Skin of body (tissue), 3 donors: ENCODE measurements at places on chromosomes 4 and X.
A peak's percentile ranks its signal among the peaks of the same experiment; 100 is the strongest.

GRCh38 chrX:40007756-40008705 is 89.7 kb downstream of the BCOR start:
- DNase-seq: peak; percentile 36

DNA sequence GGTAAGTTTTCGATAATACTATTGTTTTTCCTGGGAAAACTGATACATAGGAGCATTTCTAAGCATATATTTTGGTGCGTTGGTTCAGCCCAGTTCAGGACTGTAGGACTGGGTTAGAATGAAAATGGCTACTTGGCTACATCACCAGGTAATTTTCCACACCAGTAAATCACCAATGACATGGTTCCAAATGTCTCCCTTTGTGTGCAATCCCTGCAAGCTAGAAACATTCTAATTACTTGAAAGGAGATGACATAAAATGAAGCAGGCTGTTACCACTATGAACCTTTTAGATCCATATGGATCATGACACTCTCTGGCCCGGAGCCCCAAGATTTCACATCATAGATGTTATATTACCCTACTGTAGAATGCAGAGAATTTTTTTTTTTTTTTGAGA is 577.4 kb upstream of the FTHL17 start:
- no peak for DNase-seq

DNA sequence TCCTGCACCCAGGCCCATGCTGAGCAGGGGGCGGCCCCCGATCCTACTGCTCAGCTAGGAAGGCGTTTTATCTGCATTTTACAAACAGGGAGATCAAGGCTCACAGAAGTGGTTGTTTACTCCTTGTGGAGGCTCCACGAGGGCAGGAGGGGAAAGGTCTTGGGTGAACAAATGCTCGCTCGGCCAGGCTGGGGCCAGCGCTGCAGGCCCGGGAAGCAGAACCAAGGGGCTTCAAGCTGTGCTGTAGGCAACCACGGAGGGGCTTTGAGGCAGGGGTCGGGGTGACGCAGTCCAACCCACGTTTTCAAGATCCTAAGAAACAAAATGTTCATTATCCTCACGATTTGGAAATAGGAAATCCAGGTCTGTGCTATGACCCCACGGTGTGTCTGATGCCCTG is 125.8 kb downstream of the HMX1 start:
- no peak for DNase-seq

DNA sequence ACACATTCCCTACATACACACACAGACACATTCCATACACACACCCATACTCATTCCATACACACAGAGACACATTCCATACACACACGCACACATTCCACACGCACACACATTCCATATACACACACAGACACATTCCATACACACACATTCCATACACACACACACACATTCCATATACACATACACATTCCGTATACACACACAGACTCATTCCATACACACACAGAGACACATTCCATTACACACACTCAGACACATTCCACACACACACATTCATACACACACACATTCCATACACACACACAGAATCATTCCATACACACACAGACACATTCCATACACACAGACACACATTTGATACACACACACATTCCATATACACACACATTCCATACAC is 15.2 kb downstream of the LINC00632 start:
- DNase-seq: no peak

GRCh38 chrX:20319054-20319453 is 52.3 kb upstream of the RPS6KA3 start:
- DNase-seq: no peak

GRCh38 chrX:45667666-45668065 is 467.0 kb upstream of the DIPK2B start:
- no peak for DNase-seq

- DNase-seq: no peak
These were observed 28.6 kb upstream of the ARHGAP24 start for GRCh38 chr4:85446141-85446861.

DNA sequence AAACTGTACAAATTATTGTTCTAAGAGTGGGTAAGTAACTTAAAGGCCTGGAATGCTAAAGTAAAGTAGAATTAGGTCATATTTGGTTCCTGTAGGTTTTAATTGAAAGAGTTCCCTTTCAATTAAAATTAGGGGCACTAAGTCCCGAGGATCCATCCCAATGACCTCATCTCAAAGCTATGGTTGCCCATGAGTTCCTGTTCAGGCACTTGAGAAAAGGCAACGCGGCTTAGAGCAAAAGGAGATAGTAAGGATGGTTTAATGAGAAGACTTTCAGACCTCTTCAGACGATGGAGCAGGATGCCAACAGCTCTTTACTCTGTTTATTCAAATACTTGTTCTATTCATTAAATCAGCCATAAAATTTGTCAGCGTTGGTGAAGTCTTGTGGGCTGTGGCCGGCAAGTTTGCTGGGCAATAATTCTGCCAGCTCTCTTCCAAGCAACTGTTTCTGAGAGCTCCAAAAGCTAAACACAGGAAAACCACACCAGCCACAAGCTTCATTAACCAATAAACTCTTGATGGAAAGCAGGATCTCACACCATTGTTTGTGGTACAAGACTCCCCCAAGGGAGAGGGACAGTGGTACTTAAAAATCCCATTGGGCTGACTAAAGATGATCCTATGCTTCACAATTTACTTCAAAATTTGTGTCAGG is 167.4 kb downstream of the COL4A6 start:
- peak; percentile 0 for DNase-seq

DNA sequence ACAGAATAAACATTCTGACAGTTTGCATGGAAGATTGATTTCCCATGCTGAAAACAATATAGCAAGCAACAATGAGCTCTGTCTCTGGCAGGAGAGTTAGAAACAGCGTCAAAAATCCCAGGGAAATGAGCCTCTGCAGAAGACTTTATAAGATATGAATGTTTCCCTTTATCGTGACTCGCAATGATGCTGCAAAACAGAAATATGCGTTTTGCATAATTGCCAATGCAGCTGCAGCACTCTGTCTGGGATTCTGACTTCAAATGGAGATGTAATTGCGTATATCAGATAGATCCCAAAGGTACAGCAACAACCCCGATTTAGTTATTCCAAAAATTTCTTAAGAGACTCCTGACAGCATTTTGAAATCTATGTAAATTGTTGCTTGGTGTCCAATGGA is 702.4 kb upstream of the EPHA5 start:
- DNase-seq: peak; percentile 5

DNA sequence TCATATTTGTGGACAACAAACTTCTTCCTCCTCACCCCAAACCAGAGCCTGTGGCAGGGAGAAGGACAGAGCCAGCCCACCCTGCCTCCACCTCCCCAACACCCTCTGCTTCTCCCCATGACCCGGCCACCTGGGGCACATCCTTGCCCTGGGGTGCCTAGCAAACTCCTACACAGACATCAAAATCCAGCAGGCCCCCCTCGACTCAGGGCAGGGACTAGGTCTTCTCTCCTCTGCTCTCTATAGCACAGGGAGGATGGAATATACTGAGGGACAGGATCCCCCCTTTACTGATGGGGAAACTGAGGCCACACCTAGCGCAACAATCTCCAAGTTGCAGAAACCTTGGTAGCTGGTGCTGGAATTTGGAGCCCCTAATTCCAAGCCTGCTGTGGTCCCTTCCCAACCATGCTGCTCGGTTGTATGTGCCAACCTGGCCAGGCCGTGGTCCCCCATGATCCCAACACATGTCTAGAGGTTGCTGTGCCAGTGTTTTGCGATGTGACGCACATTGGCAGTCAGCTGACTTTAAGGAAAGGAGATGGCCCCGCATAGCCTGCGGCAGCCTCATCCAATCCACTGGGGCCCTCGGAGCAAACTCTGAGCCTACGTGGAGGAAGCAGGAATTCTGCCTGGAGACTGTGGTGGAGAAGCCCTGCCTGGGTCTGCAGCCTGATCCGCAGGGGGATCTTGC is 53.9 kb upstream of the ADRA2C start:
- no peak for DNase-seq

DNA sequence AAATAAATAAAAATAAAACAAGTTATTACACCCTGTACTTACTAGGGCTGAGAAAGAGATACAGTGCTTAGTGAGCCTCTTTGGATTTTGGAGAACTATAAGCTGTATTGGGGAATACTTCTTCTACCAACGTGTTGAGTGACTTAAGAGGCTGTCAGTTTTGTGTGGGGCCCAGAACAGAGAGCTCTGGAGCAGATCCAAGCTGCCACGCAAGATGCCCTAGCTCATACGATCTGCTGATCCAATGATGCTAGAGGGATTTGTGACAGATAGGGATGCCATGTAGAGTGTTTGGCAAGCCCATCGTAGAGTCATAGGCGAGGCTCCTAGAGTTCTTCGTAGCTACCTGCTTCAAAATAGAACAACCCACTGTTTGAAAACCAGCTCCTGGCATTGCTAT is 60.3 kb upstream of the KLF3 start:
- DNase-seq: no peak

- DNase-seq: no peak
These were observed 80.6 kb upstream of the CBR4 start for GRCh38 chr4:169090484-169091215.

GRCh38 chr4:41362621-41363383 is 106.1 kb downstream of the UCHL1 start:
- DNase-seq: peak; percentile 53

DNA sequence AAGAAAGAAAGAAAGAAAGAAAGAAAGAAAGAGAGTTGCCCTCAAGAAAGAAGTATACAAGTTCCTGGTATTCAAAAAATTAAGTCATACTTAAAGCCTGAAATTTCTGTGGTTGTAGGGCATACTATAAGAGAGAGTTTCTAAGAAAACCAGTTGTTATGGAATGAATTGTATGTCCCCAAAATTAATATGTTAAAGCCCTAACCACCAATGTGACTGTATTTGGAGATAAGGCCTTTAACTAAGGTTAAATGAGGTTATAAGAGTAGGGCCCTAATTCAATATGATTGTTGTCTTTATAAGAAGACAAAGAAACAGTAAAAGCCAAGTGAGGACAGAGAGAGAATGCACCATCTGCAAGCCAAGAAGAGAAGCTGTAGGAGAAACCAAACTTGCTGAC is 521.1 kb downstream of the CCSER1 start:
- DNase-seq: no peak

GRCh38 chr4:113673450-113673849 is 88.1 kb downstream of the CAMK2D start:
- DNase-seq: no peak

GRCh38 chr4:8651661-8652180 is 59.2 kb downstream of the CPZ start:
- no peak for DNase-seq

DNA sequence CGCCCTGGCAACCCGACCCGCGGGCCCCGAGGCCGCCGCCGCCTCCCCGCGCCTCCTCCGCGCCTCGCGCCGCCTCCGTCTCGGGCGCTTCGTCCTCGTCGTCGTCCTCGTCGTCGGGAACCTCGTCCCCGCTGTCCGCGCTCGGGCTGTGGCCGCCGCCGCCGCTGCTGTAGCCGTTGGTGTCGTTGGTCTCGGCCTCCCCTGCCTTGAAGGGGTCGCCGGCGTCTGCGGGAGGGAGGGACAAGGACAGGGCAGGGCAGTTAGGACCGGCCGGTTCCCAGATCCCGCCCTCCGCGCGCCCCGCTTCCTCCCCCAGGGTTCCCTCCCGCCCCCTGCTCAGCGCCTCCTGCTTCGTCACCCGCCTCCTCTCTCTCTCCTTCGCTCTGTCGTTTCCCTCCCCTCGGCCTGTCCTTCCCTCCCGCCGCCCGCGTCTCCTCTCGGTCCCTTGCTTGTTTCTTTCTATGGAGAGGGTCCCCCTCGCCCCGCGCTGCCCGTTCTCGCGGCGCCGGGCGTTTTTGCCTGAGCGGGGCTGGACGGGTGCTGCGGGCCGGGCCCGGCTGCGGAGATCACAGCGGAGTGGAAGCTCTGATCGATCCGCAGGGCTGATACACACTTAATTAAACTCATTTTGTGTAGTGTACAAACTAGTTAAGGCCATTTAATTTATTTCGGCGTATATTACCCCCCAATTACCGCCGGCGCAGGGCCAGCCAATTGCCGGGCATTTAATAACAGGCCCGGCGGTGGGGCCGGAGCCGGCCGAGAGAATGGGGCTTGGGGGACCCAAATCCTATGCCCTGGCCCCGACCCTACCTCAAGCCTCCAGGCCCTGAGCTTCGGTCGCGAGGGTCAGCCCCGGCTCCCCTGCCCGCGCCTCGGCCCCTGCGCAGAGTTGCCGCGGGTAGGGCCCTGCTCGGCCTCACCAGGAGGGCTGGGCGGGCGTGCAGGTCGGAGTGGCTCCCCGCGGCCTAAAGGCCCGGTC is 2.4 kb downstream of the NKX1-1 start:
- no peak for DNase-seq

DNA sequence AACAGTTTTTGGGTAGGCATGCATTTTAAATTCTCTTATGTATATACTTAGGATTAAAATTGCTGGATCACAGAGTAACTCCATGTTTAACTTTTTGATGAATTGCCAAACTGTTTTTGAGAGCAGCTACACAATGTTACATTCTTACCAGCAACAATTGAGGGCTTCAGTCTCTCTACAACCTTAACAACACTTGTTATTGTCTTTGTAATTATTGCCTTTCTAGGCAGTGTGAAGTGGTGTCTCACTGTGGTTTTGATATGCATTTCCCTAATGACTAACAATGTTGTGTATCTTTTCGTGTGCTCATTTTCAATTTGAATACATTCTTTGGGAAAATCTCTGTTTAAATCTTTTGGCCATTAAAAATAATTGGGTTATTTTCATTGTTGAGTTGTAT is 17.3 kb upstream of the F11 start:
- no peak for DNase-seq

DNA sequence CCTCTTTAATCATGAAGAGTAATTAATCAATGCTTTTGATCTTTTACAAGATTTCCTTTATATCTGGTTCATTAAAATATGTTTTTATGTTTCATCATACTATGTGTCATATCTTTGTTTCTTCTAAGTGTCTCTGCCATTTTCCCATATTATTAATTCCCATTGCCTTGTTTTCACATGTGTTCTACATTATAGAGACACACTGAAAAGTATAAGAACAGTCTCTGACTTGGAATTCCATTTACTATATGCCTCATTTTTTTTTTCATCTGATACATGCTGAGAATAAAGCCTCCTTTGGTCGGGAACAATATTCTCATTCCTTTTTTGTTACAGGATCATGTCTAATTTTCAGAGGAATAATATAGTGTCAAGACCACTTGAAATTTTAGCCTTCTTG is 4.3 kb downstream of the BANK1 start:
- DNase-seq: no peak

- DNase-seq: no peak
These were observed 71.0 kb downstream of the AFF1 start for GRCh38 chr4:87005690-87006425.

- DNase-seq: no peak
These were observed 9.2 kb downstream of the PALLD start for GRCh38 chr4:168506014-168506413.

GRCh38 chr4:149631629-149632028 is 184.0 kb downstream of the IQCM start:
- DNase-seq: no peak

DNA sequence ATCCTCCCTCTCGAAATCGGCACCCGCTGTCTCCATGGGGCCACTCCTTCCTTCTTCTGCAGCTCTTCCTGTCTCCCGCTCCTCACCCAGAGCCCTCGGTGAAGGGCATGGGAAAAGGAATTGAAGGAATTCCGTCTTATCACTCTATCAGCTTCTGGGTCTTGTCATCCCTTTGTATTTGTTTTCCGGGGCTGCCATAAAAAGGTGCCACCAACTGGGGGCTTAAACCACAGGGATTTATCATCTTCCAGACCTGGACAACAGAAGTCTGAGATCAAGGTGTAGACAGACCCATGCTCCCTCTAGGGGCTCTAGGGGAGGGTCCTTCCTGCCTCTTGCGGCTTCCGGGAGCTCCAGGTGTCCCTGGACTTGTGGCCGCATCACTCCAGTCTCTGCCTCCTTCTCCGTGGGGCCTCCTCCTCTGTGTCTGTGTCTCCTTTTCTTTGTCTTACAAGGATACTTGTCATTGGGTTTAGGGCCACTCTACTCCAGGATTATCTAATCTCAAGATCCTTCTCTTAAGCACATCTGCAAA is 24.0 kb downstream of the CD99 start:
- DNase-seq: no peak
